ENCODE measurements at places on chromosomes 3 and 15.

- DNase-seq, result no peak
Observed at GRCh38 chr3:117756563-117756962, 1047.0 kb downstream of the TUSC7 start.

GRCh38 chr3:121976727-121977126 is 45.3 kb downstream of the ILDR1 start:
- no peak for DNase-seq

GRCh38 chr3:131535596-131535995 is 32.8 kb upstream of the MRPL3 start:
- DNase-seq, result no peak

GRCh38 chr15:38996111-38996631 is 431.6 kb upstream of the RASGRP1 start:
- DNase-seq, result no peak

GRCh38 chr15:31267161-31268107 is 59.2 kb upstream of the KLF13 start:
- no peak for DNase-seq

DNA sequence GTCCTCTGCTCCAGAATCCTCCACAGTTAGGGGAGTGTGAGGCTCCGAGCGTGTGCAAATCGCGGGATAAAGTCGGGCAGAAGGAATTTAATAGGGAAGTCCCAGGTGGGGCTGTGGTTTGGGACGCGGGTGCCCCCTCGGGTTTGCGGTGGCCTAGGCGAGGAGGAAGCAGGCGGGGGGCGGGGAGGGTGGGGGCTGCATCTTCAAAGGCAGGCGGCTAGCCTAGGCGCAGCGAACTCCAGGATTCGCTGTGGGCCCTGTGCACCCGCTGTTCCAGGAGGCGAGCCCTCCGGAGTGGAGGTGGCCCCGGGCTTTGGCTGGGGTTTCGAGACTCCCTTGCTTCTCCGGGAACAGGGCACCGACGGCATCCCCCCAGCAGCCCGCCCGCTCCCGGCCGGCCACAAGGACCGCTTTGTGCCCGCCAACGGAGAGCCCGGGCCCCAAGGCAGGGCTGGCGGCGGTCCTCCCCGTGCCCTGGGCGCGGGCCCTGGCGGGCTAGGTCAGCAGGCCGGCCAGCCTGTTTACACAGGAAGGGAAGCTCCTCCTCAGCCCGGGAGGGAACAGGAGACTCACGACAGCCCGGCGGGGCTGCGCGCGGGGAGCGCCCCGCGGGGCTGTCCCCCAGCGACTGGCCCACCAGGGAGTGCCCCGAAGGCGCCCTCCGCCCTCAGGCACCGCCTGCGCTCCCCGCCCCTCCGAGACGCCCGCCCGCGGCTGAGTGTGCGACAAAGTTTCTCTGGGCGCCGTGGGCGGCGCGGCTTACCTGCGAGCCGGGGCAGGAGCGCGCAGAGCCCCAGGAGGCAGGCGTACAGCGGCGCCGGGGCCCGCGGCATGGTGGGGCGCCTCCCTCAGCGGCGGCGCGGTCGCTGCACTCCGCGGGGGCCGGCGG is 753 bp downstream of the ITGB5 start:
- no peak for DNase-seq

- no peak for DNase-seq
Observed at GRCh38 chr3:117799387-117799735, 1089.8 kb downstream of the TUSC7 start.

GRCh38 chr3:65779390-65779789 is 259.3 kb downstream of the MAGI1 start:
- DNase-seq, result no peak

- no peak for DNase-seq
Observed at GRCh38 chr3:108804966-108805365, 17.6 kb upstream of the TRAT1 start.

DNA sequence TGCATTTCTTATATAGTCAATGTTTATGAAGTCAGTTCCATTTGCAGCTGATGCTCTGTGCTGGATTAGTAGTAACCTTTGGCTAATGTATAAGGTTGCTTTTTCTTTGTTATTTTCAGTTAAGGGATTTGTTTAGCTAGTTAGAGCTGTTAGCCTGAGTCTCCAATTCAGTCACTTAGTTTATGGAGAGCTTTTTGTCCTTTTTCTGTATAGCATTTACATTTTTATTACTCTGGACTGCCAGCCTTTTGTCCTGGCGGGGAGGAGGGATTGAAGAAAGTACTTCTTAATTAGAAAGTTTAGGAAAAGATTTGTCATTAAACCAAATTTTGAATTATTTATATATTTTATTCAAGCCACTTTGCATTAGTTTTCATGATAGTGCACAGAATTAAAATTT is 52.0 kb downstream of the DNAJC13 start:
- DNase-seq, result no peak

- no peak for DNase-seq
Observed at GRCh38 chr3:64818196-64818595, 130.4 kb upstream of the ADAMTS9 start.

- no peak for DNase-seq
Observed at GRCh38 chr15:57537072-57537471, 54.6 kb upstream of the MYZAP start.

GRCh38 chr3:72724070-72724469 is 124.2 kb downstream of the SHQ1 start:
- no peak for DNase-seq

GRCh38 chr15:62850791-62851291 is 191.7 kb upstream of the TPM1 start:
- no peak for DNase-seq

- DNase-seq, result no peak
Observed at GRCh38 chr3:27726240-27726639, 4.1 kb upstream of the EOMES start.

DNA sequence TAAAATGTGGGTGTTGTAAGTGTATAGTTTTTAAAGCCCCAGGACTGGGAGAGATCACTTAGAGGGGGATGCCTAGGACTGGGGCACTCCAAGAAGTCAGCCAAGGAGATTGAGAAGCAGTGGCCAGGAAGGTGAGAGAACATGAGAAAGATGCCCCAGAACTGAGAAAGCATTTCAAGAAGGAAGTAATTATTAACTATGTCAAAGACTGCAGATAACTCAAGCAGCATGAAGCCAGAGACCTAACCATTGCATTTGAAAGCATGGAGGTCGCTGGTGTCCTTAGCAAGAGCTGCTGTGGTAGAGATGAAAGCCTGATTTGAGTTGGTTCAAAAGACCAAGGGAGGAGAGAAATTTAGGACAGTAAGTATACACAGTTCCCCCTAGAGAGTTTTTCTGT is 30.6 kb upstream of the SLC2A2 start:
- no peak for DNase-seq

GRCh38 chr15:95032156-95032555 is 800.8 kb downstream of the MCTP2 start:
- DNase-seq, result no peak

DNA sequence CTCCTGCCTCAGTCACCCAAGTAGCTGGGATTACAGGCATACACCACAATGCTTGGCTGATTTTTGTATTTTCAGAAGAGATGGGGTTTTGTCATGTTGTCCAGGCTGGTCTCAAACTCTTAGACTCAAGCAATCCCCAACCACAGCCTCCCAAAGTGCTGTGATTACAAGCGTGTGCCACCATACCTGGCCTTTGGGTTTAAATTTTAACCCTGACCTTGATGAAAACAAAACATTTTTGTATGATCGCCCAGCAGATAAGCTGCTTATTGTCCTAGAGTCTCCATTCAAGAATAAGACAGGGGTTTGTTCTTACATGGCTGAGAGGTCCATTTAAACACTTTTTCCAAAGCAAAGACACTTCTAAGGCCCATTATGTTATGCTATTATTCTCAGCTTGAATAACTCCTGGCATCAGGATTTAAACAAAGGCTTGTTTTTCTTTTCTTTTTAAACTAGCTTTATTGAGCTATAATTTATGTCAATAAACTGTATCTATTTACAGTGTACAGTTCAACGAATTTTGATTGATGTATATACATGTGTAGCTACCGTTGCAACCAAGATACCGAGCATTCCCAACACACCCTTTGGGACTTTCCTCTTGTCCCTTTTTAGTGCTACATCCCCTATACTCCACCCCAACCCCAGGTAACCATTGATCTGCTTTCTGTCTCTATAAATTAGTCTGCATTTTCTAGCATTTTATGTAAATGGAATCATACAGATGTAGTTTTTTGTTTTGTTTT is 1.4 kb upstream of the MUC13 start:
- DNase-seq, result no peak

- no peak for DNase-seq
Observed at GRCh38 chr3:124826703-124827102, 60.5 kb downstream of the ITGB5 start.
